Thymus (tissue), 14 donors: ENCODE measurements at places on chromosomes 13 and 19.

DNA sequence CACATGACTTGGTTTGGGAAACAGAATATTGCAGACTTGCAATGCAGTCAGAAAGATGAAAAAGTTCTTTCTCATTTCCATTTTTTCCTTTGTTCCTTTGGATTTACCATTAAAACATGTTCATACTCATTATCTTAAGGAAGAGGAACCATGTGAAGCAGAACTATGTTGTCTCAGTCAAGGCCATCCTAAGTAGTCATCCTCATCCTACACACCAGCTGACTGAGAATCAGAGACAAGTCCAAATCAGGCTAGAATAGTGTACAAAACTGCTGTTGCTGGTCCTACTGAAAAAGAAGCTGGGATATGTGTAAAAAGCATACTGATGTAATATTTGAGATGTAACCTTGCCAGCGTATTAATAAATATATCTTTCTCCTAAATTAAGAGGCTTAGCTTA is 433.4 kb downstream of the SLITRK5 start:
- DNase-seq = no peak

- DNase-seq = no peak
Measured at GRCh38 chr19:940591-941291, 14.9 kb downstream of the ARID3A start.

GRCh38 chr13:97659602-97660001 is 225.6 kb downstream of the RAP2A start:
- no peak for DNase-seq

GRCh38 chr13:50635504-50635903 is 208.0 kb downstream of the DLEU7 start:
- DNase-seq = no peak

- DNase-seq = no peak
Measured at GRCh38 chr13:110592665-110593064, 22.7 kb upstream of the NAXD start.

- no peak for DNase-seq
Measured at GRCh38 chr13:40790154-40790616, 774 bp downstream of the SLC25A15 start.

GRCh38 chr19:18809149-18809868 is 18.2 kb upstream of the COMP start:
- no peak for DNase-seq

DNA sequence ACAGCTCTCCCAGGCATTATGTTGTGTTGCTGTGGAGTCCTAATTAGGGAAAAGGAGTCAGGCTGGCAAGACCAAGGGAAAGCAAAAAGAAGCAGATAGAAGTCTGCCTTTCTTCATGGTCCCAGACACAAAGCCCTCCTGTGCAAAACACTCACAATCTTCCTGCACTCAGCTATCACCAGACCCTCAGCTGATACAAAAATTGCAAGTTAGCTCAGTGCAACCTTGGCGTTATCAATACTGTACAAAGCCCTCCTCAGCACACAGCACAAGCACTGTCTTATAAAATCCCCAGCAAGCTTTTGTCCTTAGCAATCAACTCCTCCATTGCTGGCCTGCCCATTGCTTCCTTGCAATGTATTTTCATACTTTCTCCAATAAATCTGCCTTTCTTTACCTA is 3.2 kb downstream of the OR7C2 start:
- DNase-seq = no peak

DNA sequence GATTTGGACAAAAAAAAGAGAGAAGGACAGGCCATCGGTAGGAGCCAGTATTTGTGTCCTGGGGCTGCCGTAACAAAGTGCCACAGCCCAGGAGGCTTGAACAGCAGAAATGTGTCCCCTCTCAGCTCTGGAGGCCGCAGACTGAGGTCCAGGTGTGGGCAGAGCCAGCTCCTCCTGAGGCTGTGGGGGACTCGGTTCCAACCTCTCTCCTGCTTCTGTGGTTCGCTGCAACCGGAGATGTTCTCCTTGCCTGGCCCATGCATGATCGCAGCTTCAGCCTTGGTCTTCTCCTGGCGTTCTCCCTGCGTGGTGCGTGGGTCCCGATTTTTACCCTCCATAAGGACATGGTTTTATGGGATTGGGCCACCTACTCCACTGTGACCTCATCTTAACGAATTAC is 85.9 kb upstream of the SOX1 start:
- DNase-seq = no peak

DNA sequence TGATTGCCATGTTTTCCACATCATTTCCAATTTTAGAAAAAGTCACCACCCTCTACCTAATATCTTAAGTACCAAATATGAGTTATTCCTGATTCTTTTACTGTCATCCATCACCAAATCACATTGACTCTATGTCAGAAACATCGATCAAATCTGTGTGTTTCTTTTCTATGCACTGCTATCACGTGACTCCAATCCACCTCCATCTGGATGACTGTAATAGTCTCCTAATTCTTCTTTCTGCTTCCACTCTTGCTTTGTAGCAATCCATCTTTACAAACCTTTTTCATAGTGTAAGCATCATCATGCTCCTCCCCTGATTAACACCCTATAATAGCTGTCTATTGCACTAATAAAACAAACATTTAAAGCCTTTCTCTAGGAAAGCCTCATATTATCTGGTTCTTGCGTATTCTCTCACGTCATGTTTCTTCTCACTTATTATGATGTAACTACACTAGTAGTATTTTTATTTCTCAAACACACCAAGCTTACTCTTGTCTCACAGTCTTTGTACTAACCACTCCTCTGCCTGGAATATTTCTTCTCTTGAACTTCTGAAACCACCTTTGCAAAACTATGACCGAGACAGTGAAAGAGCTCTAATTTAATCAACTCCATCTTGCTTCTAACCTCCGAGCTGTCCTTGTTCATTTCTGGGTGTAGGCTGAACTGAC is 10.7 kb upstream of the FPR3 start:
- no peak for DNase-seq

GRCh38 chr13:112897956-112898620 is 70.9 kb upstream of the MCF2L start:
- no peak for DNase-seq

DNA sequence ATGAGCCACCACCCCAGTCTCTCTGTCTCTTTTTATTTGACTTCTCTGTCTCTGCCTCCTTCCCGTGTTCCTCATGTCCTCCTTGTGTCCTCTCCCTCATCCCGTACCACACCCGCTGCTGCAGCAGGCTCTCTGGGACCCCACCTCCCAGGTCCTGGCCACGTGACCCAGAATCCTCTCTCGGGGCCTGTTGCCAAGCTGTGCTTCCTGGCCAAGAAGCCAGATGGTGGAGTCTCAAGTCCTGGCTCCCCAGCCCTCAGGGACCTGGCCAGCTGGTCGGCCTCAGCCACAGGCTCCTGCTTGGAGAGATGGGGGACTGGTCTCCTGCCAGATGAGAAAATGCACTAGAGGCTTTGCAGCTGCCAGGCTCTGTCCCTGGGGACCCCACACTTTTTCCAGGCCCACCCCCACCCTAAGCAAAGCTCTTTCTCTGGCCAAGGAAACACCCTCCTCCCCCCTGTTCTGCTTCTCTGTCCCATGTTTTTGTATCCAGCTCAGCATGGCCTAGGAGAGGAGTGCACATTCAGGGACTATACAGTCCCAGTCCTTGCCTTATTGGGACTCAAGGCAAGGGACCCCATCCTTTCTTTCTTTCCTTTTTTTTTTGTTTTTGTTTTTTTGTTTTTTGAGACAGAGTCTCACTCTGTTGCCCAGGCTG is 34.3 kb upstream of the SHKBP1 start:
- DNase-seq = no peak

GRCh38 chr13:94268661-94269060 is 210.8 kb downstream of the DCT start:
- DNase-seq = no peak

- no peak for DNase-seq
Measured at GRCh38 chr19:55461974-55462626, 658 bp upstream of the ISOC2 start.

DNA sequence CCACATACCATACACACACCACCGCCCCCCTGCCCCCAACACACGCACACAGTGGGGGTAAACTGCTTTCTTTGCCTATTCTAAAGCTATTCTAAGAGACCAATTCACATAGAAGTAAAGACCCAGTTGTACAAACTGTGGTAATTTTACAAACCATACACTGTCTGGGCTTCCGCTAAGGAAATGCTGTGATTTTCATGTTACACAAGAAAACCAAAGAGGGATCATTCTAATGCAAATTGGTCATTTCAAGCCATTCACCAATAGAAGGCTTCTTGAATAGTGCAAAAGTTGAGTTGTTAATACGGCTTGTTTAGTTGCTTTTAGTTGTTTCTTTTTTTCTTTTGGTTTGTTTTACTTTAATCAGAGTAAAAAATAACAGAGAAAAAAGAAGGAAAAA is 202.8 kb downstream of the EFNB2 start:
- no peak for DNase-seq

GRCh38 chr13:44311011-44311780 is 62.4 kb upstream of the SERP2 start:
- DNase-seq = no peak

- no peak for DNase-seq
Measured at GRCh38 chr19:31503211-31503610, 154.0 kb upstream of the TSHZ3 start.

GRCh38 chr13:90238413-90238812 is 1109.1 kb upstream of the MIR17HG start:
- DNase-seq = no peak

GRCh38 chr19:16661480-16662034 is 618 bp downstream of the TMEM38A start:
- DNase-seq = no peak

DNA sequence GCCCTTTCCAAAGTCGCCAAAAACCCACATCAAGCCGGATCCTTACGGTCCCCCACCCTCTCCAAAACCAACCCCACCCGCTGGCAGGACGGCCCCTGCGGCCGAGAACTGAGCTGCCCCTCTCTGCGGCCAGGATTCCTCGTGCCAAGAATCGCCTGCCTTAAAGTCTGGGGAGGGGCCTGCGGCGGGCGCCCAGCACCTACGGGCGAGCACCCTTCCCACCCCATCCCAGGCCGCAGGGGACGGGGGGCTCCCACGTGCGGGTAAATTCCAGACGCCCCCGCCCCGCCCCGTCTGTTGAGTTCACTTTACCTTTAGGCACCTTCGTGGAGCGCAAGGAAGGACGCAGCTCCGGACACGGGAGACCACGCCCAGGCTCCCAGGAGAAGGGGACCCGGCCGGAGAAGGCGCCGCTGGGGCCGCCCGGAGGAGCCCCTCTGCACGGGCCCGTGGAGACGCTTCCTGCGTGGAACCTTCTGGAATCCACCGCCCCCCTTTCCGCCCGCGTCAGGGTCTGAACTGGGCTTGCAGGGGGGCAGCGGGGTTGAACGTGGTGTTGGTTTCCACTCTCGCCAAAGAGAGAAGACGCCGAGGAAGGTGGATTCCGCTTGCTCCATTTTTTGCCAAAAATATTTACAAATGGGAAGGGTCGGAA is 22.8 kb downstream of the ONECUT3 start:
- no peak for DNase-seq

- no peak for DNase-seq
Measured at GRCh38 chr19:49019242-49019932, 2.5 kb upstream of the LHB start.

- no peak for DNase-seq
Measured at GRCh38 chr13:33723365-33723764, 94.6 kb upstream of the RFC3 start.

- no peak for DNase-seq
Measured at GRCh38 chr13:61768175-61768574, 352.5 kb upstream of the PCDH20 start.

DNA sequence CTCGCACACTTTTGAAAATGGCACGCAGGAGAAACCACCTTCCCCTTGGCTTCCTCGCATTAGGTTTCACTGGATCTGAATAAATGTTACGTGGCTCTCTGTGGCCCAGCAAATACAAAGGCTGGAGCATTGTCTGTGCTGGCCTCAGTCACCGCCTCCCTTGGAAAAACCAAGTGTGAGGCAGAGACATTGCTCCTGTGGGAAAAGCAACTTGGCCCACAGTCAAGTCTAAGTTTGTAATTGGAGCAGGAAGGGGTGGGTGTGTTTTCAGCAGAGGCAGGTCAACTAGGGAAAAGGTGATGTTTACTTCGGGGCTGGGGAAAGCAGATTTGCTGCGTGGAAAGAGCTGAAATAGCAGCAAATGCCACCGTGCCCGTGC is 101.6 kb downstream of the IRS2 start:
- no peak for DNase-seq

- DNase-seq = no peak
Measured at GRCh38 chr19:21709464-21709863, 57.9 kb downstream of the ZNF100 start.

DNA sequence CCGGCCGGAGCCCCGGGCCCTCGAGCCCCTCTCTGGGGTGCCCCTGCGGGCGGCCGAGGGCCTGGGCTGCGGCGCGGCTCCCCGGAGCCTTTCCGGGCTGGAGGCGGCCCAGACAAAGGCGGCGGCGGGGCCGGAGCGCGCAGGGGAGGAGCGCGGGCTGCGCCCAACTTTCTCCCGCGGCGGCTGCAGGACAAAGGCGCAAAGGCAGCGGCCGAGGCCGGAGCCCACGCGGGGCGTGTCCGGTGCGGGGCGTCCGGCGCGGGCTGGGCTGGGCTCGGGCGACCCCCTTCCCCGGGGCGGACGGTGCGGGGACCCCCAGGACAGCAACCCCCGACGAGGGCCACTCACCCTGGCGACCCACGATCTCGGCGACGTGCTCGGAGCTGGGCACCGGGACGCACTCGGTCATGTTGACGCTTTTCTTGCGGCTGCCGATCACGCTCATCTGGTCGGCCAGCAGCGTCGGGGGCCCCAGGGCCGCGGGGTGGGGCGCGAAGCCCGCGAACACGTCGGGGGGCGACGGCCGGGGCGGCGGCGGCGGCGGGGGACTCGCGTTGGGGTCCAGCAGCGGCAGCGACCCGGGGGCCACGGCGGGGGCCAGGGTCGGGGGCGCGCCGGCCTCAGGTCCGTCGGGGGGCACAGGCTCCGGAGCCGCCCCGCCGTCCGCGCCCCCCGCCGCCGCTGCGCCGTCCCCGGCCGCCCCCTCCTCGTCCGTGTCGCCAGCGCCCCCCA is 843 bp downstream of the MEX3D start:
- DNase-seq = no peak

DNA sequence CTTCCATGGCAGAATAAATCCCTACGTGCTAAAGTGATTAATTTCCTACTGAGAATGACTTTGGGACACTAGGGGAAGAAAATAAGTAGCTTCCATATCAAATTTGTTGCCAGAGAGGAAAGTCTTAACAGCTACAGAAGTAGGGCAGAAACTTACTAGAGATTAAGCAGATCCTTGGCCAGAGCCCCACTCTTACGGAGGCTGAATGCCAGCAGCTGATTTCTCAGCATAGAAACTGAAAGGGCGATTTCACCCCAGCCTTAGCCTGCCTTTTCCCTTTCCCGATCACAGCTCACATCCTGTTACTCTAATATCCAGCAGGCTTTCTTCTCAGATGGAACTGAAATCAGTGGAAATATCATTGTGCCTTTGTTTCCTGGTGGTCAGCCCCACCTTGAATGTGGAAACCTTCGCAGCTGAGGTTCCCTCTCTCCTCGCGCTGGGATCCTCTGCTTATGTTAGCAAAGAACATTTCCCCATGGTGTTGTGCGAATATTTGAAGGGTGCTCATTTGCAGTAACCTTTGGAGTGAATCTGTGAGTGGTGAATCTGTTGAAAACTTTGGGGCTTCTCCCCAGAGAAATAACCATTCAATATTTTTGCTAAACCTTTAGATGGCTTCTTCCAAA is 8.4 kb downstream of the FAM124A start:
- DNase-seq = no peak

GRCh38 chr13:69279213-69279612 is 828.4 kb upstream of the ATXN8OS start:
- DNase-seq = no peak
